ENCODE measurements at places on chromosomes 1 and 21.

DNA sequence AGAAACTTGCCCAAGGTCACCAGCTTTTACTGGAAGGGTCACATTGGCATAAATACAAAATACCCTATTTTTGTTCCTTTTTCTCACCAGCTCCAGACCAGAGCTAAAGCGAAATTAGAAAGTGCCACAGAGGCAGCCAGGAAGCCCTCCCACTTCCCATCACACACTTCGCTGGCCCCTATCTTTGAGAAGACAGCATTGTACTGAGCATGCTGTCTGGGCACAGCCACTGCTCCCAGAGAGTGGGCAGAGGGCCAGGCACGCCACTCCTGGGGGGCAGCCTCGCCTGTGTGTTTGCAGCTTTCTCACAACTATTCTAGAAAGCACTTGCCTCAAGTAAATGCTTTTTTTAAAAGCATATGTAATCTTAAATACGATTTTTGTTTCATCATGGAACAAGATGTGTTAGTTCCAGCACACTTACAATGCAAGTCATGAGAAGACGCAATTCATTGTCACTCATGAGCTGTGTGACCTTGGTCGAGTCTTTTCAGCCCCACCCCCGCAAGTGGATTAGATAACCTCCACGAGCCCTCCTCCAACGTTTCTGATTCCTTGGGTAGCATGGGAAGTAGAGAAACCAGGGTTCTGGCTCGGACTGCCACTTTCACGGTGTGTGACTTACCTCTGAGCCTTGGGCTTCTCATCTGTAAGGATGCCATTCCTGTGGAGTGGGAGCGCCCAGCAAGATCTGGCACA, 25.7 kb upstream of the EPHA8 start:
- no peak for DNase-seq

DNA sequence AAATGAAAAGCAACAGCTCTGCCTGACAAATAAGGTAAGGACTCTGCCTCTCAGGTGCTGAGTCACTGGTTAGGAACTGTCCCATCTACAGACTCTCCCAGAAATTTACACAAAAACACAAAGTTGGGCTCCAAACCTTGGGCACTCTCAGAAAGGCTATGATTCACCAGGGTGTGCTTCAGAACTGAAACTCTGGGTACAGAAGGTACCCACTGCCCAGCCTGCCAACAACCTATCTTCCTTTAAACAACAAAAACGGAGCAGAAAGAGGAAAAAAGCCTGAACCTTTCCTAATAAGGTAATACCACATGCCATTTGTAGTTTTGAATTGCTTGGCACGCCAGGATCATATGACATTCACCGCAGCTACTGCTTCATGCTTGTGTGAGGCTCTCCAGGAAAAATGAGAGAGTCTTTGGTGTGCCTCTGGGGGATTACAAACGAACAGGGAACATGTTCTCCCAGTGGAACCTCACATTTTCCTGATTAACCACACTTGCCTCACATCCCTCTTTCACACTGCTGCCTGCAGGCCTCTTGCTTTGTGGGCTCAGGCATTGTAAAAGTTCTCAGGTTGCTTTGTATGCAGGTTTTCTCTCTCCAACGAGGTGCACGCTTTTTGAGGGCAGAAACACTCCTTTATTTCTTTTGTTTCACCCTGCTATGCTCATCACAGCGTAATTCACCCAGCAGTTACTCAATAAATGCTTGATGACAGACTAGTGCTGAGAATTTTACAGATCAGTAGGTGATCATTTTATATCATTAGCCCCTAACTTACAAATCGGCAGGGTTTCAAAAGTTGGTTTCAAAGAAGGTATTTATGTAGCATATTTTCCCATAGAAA, 65.1 kb downstream of the GADD45A start:
- no peak for DNase-seq

DNA sequence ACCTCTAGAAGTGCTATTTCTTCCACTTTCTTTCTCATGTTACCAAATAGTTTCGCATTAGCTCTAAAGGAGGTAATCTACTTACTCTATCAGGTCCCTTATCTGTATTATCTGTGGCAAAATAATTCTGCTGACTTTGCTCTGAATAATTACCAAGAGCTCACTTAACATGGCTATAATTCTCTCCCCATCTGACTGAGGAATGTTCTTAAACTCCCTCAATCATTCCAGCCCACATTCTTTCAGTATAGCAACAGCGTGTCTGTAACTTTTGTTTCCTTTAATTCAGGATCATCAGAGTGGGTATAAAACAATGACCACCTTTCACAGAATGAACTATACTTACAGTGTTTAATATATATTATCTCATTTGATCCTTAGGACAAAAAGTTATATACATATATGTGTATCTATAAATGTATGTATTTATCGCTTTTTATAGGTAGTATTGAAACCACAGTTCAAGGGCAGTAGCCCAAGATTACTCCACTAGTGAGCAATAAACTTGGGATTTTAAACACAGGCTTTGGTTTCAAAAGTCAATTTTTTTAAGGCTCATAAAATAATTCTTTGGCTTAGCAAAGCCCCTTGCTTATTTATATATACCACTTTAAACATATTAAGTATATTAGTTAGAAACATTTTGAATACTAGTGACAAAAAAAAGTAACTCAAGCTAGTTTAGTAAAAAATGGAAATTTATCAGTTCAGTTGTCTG, 36.1 kb upstream of the ST6GALNAC3 start:
- DNase-seq, result no peak

- no peak for DNase-seq
These were observed 182.7 kb upstream of the PTBP2 start for GRCh38 chr1:96538883-96539282.

GRCh38 chr21:31395268-31395667, 51.2 kb upstream of the TIAM1 start:
- DNase-seq, result no peak

DNA sequence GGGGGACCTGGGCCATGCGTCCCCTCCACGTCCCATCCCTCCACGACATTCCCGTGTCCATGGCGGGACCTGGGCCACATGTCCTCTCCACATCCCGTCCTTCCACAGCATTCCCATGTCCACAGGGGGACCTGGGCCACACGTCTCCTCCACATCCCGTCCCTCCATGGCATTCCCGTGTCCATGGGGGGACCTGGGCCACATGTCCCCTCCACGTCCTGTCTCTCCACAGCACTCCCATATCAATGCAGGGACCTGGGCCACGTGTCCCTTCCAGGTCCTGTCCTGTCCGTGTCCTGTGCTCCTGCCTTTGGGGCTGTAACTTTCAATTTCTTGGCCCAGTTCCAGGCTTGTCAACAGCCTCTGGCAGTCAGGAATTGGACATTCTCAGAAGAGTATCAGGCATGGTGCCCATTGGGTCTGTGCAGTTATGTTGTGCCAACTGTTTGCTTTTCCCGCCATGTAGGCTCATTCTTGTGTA, 47.1 kb downstream of the WNT9A start:
- DNase-seq, result no peak

GRCh38 chr1:219419065-219419464, 193.8 kb downstream of the ZC3H11B start:
- no peak for DNase-seq

DNA sequence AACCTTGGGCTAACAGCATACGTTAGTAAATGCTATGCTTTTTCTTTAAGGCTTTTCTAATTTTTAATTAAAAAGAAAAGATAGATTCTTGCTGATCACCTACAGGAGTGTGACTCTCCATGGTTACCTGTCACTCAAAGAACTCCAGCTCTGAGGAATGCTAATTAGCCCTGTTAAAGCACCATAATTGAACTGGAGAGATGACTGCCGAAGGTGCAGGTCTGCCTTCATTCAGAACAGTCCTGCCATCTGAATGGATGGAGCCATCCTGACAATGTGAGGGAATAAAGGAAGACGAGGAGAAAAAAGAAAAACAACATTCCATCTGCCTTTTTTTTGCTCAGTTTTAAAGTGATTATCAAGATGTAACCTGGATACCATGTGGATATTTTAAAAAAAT, 94.6 kb downstream of the ATP6V1G3 start:
- DNase-seq, result no peak

- peak; percentile 77 for DNase-seq
These were observed 104.9 kb upstream of the SOD1 start for GRCh38 chr21:31554511-31555022.

DNA sequence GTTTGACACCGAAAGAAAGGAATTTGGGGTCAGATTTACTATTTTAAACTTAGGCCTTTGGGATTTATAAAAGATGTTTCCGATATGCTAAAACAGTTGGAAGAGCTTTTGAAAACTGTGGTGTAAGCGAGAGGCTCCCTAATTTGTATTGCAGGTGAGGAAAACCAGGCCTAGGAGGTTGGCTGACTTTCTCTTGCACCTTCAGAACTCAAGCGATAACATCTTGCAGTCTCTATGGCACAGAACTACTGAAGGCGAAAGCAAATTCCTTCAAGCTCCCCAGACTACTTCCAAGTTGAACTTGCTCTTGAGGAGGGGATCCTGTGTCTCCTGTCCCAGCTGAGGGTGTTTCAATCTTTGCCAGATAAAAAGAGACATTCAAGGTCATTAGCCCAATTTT, 685.7 kb downstream of the ADGRL2 start:
- DNase-seq, result no peak

DNA sequence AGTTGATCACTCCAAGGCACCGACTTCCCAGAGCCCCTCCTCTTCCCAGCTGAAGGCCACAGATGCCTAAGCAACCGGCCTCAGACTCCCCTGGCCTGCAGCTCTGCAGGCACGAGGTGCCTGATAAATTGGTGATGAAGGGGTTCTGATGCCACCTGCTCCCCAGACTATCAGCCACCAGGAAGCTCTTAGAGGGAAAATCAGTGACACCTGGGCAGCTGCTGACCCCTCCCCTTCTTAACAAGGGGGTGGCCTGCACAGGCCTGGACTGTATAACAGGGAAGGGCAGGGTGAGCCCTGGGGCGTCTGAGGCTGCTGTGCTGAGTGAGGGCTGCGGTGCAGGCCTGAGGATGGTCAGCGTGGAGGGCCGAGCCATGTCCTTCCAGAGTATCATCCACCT, at the start of gene PADI6:
PADI6 (plus strand) TSS at position 301 of the 400 bp plus-strand sequence; CDS start at position 351, 50 bp downstream.
- DNase-seq, result no peak

DNA sequence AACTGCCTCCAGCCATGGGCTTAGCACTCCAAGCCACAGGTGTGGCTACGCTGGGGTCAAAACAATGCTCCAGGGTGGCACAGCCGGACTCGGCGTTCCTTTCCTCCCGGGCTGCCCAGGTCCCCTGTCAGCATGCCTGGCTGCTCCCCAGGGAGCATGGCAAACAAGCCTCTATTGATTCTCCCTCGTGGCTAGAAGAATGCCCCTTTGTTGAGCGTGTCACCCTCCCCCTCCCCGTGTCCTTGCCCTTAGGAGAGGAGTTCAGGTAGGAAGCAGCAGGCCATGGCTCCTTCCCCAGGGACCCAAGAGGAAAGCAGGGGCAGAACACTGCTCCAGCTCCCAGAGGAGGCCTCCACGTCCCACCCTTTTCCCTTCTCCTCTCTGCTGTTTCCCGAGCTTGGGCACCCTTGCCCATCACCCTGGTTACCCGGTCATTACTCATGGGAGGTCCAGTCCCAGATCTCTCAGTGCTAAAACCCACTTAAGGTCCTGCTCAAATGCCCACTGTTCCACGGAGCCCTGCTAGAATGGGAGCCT, 57.4 kb upstream of the CITED4 start:
- DNase-seq, result no peak

GRCh38 chr21:33281096-33281652, 15.0 kb downstream of the IL10RB start:
- no peak for DNase-seq

GRCh38 chr1:39631361-39632322, 7.8 kb downstream of the HEYL start:
- no peak for DNase-seq

DNA sequence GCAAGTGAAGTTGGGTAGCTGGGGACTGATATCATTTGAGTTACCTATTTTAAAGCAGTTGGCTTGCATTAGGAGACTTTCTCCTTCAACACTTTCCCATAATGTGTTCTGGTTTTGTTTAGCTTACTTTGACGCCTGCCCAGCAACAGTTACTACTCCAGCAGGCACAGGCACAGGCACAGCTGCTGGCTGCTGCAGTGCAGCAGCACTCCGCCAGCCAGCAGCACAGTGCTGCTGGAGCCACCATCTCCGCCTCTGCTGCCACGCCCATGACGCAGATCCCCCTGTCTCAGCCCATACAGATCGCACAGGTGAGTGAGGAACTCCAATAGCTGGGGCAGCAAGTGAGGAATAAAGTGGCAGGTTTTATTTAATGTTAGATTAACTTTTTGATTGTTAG, 144.3 kb downstream of the CD247 start:
- no peak for DNase-seq

DNA sequence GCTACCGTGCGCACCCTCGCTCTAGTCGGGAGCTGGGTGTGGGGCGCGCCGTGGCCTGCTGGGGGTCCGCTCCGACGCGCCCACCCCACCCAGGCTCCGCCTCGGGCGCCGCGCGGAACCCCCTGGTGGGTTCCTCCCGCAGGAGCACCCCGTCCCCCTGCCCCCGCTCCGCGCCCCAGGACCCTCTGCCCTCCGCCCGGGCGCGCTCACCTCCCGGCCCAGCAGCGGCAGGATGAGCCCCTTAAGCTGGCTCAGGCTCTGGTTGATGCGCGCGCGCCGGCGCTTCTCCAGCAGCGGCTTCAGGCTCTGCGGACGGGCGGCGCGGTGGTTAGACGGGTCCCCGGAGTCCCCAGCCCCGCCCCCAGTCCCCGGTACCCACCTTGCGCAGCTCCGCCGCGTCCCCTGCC, 319 bp downstream of the HES2 start:
- no peak for DNase-seq

GRCh38 chr1:9145714-9146113, 16.8 kb upstream of the GPR157 start:
- no peak for DNase-seq

DNA sequence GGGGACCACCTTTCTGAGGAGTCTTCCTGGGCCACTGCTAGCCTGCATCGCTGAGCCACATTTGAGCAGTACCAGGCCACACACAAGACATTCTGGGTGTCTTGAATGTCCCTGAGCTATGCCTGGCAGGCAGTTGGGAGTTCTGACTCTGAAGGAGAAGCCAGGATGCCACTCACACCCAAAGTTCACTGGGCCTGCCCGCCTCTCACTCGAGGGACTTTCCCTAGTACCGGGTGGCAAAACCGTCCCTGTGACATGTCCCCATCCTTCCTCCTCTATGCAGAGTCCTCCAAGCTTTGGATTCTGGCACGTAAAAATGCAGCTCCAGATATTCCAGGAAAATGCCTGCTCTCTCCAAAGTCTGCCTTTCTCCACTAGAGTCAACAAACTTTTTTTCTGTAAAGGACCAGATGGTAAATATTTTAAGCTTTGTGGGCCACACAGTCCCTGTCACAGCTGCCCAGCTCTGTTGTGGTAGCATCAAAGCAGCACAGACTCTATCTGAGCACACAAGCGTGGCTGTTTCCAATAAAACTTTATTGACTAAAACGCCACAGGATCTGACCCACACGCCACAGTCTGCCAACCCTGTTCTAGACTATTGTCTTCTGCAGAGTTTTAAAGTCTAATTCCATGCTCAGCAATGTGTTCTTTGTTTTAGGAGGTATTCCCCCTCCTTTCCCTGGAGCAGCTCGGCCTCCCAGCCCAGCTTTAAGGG, 19.2 kb upstream of the GUCA2B start:
- no peak for DNase-seq

GRCh38 chr1:14682941-14683621, 84.6 kb downstream of the KAZN start:
- no peak for DNase-seq

- no peak for DNase-seq
These were observed 12.8 kb downstream of the SH2D1B start for GRCh38 chr1:162398999-162399580.

- DNase-seq, result no peak
These were observed 123.6 kb downstream of the PEX14 start for GRCh38 chr1:10598389-10598702.

- no peak for DNase-seq
These were observed 8.0 kb upstream of the AKR1A1 start for GRCh38 chr1:45542591-45542990.

All from kidney capillary endothelial cell (primary cell).